A172 (cell line): ENCODE measurements at places on chromosomes 13 and 19. TPM values are rescaled to one million over a fixed set of nuclear protein-coding genes. Genes with fewer than 3 reads are reported as not detected.

DNA sequence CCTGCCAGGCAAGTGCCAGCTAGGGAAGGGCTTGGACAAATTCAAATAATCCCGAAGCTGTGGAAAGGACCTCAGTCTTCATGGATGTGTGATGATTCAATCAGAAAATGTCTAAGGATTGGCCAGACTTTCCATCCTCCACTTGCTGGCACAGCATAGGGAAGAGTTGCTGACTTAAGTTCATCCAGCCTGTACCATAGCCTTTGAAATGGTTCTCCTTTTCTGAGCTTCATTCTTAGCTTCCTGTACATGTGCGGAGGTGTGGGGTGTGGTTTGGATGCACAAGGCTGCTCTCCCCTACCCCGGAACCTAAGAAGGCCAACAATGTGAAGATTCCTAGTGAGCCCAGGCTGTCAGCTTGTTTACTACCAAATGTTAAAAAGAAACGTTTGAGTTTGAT lies 959 bp upstream of the IGFL3 start:
- no peak for DNase-seq

Gene KLK14
- not detected in 2 replicates for total RNA-seq

- DNase-seq, result no peak
Measured at GRCh38 chr13:112777637-112778406, 88.0 kb downstream of the ATP11A start.

Gene CEACAM20
- total RNA-seq, result not detected in 2 replicates

Gene ZIC5
- 1.5 and 2.4 TPM in 2 replicates for total RNA-seq

GRCh38 chr13:47673009-47673850 lies 327.8 kb downstream of the SUCLA2 start:
- peak; percentile 45 for DNase-seq

DNA sequence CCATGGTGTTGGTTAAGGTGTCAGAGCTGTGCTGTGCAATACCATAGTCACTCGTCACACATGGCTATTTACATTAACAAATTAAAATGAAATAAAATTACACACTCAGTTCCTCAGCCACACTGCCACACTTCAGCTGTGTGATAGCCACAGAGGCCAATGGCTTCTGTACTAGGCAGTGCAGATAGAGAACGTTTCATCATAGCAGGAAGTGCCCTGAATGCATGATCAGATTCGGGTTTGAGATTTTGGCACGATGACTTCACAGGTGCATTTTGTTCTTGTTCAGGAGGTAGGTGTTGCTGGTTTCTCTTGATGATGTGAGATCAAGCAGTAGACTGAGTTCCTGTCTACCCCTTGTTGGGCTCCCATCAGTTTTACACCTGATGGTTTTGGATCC lies 6.5 kb downstream of the ARMC6 start:
- no peak for DNase-seq

DNA sequence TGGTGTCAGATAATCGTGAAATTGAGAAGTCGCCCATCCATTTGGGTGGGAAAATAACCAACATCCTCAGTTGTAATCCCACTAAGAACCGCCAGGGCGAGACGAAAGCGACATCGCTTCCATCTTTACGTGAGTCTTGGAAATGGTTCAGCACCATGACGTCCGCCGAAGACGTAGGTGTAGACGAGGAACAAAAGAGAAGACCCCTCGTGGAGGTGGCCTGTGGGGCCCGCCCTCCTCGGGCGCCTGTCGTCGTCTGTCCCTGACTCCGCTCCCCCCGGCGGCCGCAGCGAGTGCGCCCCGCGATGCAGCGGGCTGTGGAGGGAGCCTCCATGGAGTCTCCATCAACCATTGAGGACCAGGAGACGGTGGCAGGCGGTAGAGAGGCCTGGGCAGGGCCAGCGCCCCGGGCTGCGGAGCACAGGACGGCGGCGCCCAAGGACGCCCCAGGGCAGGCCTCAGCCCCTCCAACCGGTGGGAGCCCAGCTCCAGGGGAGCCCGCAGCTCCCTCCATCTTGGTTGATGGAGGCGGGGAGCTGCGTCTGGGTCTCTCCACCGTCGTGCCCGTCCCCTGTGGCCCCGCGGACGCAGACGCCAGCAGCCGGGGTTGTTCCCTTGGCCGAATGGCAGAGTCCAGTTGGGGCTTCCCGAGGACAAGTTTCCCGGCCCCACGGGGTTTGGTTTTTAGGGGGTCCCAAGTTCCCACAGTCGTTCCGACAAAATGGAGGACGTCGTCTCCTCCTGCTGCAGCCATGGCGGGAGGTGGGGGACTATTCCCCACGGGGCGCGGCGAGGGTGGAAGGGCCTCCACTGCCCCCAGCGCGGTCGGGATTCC lies 990 bp upstream of the ZMYM2 start:
- no peak for DNase-seq

DNA sequence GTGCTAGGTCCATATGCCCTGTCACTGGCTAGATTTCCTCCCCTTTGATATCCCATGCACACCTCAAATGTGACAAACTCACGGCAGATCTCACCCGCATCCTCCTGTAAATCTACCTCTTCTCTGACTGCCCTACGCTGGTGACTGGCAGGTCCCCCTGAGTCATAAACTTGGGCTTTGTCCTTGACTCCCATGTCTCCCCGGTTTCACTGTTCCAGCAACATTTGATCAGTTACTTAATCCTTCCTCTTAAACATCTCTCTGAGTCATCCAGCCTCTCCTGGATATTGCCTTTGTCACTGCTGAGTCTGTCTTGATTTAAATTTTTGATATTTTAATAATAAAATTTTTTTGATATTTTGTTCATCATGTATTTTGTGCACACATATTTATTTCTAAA lies 26.5 kb downstream of the FAM216B start:
- DNase-seq, result peak; percentile 37

DNA sequence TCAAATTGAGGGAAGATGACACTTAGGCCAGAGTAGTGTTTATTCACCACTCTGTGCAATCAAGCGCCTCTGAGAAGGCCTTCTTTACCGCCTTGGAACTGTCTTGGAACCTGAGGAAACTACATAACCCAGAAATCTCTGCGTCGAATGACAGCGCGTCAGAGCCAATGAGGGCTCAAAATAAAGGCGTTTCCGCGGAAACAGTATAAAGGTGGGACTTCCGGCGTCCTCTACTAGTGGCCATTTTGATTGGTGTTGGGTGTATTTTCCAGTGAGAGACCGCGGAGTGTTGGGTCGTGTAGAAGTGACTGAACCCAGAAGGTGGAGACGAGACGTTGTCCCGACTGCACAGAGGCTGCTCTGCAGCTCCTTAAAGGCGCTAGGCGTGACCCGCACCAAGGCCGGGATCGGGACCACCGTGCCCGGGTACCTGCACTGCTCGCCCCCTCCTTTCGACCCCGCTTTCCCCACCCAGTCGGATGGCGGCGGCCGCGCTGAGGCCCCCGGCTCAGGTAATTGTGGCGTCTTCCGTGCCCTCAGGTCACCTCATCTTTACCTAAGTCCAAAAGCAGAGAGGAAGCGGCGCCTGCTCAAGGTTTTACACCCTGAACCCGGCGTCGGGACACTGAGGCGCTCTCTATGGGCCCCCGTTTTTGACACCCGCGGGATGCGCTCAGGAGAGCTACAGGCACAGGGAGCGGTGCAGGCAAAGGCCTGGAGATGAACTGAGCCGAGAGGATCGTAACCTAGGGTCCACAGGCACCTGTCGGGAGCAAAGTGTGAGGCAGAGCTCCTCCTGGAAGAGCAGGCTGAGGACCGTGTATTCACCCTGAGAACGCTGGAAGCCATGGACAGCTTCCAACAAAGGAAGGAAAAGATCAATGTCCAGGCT lies at the start of gene ZNF776:
ZNF776 (plus strand) TSS at position 236 of the 892 bp plus-strand sequence; CDS start at position 480, 244 bp downstream.
- peak; percentile 98 for DNase-seq

Gene FGF22
- total RNA-seq, result 0.17 TPM in 1 of 2 replicates, not detected in the other

Gene COX7A1
- not detected in 2 replicates for total RNA-seq

- DNase-seq, result no peak
Measured at GRCh38 chr19:16892436-16892835, 3.6 kb downstream of the F2RL3 start.

- peak; percentile 88 for DNase-seq
Measured at GRCh38 chr19:18156841-18157464, 4.0 kb downstream of the PIK3R2 start.

Gene SLC8A2
- total RNA-seq, result not detected in 2 replicates

DNA sequence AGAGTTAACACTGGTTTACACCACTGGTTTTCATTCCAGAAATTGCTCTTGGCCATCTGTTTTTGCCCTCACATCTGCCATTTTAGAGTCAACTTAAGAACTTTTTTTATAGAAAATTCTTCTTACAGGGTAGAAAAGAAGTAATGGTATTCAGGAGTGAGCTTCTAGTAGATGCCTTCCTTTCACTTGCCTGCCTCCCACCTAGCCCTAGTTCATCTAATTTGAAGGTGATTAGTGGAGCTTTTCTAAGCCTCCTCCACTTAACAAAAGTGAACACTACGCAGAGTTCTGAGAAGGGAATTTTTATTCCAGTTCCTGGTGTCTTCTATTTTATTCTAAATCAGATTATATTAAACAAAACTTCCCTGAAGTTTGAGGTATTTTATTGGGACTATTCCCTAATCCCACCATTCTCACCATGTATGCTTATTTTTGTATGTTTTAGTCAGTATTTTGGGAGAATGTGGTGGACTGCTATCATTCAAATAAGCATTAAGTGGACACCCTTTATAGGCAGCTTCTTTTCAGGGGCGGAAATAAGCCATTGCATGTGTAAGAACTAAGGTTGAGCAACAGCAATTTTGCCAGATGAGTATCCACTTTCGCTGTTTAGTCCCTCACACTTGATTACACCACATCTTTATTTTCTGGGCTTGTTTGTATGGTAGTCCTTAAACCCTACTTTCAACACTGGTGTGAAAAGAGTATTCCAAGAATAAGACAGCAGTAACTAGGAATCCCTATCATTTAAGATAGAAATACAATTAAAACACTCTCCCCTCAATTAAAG lies 156.9 kb downstream of the ENOX1 start:
- no peak for DNase-seq

GRCh38 chr13:32988608-32989289 lies 27.5 kb upstream of the KL start:
- DNase-seq, result no peak

- DNase-seq, result no peak
Measured at GRCh38 chr13:100440751-100441425, 147.7 kb downstream of the GGACT start.

- DNase-seq, result peak; percentile 67
Measured at GRCh38 chr13:27130979-27131623, 40.5 kb downstream of the USP12 start.

- DNase-seq, result no peak
Measured at GRCh38 chr19:35151273-35152065, 3.1 kb upstream of the FXYD5 start.

GRCh38 chr19:38114651-38115050 lies 109.4 kb downstream of the DPF1 start:
- DNase-seq, result no peak

GRCh38 chr19:22603518-22604440 lies 30.3 kb upstream of the ZNF492 start:
- no peak for DNase-seq

DNA sequence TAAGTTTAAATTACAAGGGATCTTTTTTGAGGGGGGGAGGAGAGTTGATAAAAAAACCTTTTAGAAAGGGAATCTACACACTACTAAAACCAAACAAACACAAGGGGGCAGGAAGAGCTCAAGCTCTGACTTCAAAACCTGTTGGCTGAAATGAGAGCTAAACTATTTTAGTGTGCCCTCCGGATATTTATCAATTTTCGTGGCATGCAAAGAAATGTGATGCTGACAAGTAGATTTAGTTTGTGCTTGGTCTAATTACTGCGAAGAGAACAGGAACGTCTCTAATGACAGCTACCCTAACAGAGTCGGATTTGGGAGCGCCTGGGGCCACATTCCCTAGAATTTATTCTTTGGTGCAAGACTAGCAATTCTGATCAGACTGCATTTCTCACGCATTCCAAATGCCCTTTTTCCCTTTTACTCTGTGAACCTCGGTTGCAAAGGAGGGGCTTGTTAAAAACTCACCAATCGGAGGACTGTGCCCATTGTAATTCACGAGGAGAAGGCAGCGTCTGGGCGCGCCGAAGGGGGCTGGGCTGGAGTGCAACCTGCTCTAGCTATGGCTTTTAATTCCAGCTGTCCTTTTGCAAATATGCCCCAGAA lies 802 bp upstream of the FREM2 start:
- DNase-seq, result no peak

DNA sequence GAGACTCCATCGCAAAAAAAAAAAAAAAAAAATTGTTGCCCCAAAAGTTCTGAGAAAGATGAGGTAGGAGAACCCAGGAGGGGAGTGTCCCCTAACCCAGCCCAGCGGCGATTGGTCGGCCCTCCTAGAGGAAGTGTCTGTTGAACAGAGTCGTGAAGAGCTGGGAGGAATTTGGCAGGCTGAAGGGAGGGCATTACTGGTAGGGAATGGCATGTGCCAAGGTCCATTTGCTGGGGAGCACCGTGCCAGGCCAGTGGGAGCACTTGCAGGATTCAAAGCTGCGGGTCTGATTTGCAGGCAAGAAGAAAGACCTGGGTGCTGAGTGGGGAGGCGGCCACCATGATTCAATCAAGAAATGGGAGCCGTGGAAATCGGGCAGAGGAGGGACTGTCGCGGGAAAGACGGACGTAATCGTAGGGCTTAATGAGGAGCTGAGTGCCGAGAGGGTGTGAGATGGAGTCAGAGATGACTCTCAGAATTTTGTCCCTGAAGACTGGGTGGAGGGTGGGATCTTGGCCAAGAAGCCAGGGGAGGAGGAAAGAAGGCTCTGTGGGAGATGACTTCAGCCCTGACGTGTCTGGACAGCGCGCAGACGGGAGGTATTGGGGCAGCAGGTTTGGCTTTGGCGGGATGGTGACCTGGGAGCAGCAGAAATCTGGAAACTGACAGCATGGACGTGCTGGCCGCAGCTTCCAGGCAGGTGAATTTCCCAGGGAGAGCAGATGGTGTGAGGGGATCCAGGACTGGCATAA lies 15.4 kb downstream of the CERS4 start:
- DNase-seq, result peak; percentile 42

DNA sequence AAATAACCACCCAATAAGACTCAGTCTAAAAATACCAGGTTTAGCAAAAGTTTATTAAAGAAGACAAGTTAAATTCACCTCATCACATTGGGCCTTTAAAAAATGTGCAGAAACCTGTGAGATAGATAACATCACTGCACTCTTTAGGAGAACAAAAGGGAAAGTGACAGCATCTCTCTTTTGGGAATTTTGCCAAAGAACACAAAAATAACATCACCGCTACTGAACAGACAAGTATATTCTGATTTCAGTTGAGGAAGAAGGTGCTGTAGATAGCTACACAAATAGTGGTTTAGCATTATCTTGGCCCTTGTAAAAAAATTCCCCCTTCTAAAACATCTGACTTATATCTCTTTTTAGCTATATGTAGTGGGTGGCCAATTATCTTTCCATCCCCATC lies 244.7 kb downstream of the VWA8 start:
- DNase-seq, result no peak

Gene SH2D3A
- not detected in 2 replicates for total RNA-seq

Gene POSTN
- total RNA-seq, result 2.4 and 3.0 TPM in 2 replicates

Gene SHISA7
- total RNA-seq, result not detected in 2 replicates

Gene TJP3
- 0.93 and 0.98 TPM in 2 replicates for total RNA-seq

- DNase-seq, result no peak
Measured at GRCh38 chr19:4844348-4845179, 13.1 kb upstream of the TICAM1 start.

GRCh38 chr19:51427201-51427600 lies 9.8 kb upstream of the SIGLEC10 start:
- DNase-seq, result no peak
